ENCODE measurements at places on chromosomes 6 and 20. TPM values are rescaled to one million over a fixed set of nuclear protein-coding genes. Genes with fewer than 3 reads are reported as not detected.

The SIRPB2 gene
- not detected for total RNA-seq

The NOL4L gene
- total RNA-seq, result 27.9 TPM

The PXDC1 gene
- total RNA-seq, result 0.32 TPM

The FAXC gene
- 0.37 TPM for total RNA-seq

The XKR7 gene
- total RNA-seq, result not detected

The RIMS1 gene
- total RNA-seq, result not detected

The REM1 gene
- not detected for total RNA-seq

The HMGCLL1 gene
- not detected for total RNA-seq

The C6orf15 gene
- not detected for total RNA-seq

The CHRNA4 gene
- total RNA-seq, result not detected

The HLA-DRB1 gene
- total RNA-seq, result 173 TPM

The CCR6 gene
- 0.49 TPM for total RNA-seq

The LTB gene
- 2,468 TPM for total RNA-seq

The MYBL2 gene
- total RNA-seq, result 78.2 TPM
